NCI-H1436 (cell line): ENCODE measurements at places on chromosomes 4 and X.

DNA sequence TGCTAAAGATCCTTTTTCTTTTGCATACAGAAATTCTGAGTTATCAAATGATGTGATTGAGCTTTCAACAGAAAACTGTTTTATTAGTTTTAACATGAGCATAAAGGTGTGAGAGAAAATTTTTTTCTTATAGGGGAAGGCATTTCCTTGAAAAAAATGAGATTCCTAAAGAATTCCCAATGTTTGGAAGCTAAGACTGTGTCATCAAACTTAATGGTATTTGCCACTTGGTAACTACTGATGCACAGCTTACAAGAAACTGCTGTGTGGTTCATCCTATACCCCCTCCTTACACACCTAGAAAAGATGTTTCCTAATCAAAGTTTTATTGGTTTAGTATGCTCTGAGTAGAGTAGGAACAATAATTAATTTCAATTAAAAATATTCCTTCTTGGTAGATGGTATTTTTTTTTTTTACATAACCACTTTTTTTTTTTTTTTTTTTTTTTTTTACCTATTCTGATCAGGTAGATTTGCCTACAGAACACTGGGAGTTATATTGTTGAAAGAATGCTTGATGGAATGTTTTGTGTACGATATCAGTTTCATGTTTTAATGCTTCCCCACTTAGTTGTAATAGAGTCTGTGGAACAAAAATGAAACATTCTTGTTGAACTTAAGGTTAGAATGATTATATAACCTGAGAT is 6.0 kb downstream of the PTPN13 start:
- DNase-seq = no peak

DNA sequence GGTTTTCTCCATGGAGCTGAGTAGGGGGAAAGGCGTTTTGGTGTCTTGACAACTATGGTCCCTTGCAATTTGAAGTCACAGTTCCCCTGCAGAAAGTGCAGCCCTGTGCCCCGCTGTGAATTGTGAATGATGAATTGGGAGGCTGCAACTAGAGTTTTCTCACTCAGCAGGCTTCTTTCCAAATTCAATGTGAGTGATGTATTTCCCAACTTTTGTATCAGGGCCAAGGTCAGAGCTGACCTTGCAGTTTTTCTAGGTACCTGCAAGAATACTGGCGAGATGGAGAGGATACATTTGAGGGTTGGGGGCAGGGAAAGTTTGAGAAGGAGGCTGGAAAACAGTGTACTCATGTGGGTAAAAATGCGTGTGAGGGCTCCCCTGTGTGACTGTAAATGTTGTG is 11.7 kb downstream of the PHEX start:
- DNase-seq = no peak

DNA sequence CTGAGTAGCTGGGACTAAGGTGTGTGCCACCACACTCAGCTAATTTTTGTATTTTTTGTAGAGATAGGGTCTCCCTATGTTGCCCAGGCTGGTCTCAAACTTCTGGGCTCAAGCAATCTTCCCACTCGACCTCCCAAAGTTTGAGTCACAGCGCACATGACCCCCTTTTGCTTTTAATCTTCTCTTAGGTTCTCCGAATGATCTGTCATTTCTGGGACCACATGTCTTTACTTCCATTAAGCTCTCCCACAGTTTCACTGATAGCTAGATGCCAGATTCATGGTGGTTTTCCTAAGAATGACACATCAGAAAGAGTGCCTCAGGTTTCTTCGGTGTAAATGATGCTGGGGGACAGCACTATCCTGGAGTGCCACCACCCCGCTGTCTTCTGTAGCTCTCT is 17.9 kb downstream of the PRKX start:
- DNase-seq = no peak

- DNase-seq = no peak
These were observed 133.8 kb downstream of the CPZ start for GRCh38 chr4:8726344-8726851.

GRCh38 chrX:116239944-116240840 is 69.6 kb downstream of the AGTR2 start:
- DNase-seq = peak; percentile 39

GRCh38 chrX:110665223-110666002 is 130.2 kb downstream of the CHRDL1 start:
- peak; percentile 40 for DNase-seq

- DNase-seq = no peak
These were observed 128.7 kb downstream of the WDFY3 start for GRCh38 chr4:84837751-84838150.

- no peak for DNase-seq
These were observed 827.7 kb downstream of the FSTL5 start for GRCh38 chr4:161336016-161336530.

- DNase-seq = no peak
These were observed 19.4 kb upstream of the ATP8A1 start for GRCh38 chr4:42676066-42676951.

GRCh38 chr4:138087066-138087719 is 155.0 kb downstream of the SLC7A11 start:
- DNase-seq = no peak

DNA sequence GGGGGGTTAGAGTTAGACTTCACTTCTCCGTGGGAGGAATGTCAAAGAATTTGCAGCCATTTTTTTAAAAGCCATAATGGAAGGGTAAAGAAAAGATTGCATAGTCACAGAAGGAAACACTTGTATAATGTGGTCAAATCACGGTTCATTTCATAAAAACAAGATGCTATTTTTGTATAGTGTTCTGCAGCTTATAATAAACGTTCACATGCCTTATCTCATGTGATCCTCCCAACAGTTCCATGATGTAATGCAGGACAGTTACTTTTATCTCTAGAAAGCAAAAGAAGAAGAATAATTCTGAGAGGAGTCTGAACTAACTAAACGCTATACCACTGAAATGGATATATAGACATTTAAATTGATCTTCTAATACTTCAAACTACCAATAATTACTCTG is 71.3 kb upstream of the CAMK2D start:
- no peak for DNase-seq

- no peak for DNase-seq
These were observed 29.8 kb downstream of the YY2 start for GRCh38 chrX:21885568-21885967.

GRCh38 chrX:49230500-49231232 is 2.5 kb downstream of the CACNA1F start:
- peak; percentile 43 for DNase-seq

- no peak for DNase-seq
These were observed 207.2 kb downstream of the ARAP2 start for GRCh38 chr4:36037127-36037526.

- peak; percentile 3 for DNase-seq
These were observed 28.7 kb downstream of the PAPSS1 start for GRCh38 chr4:107691378-107691777.

GRCh38 chr4:19806865-19807264 is 444.8 kb upstream of the SLIT2 start:
- DNase-seq = no peak

GRCh38 chrX:39650768-39651347 is 446.9 kb downstream of the BCOR start:
- no peak for DNase-seq

DNA sequence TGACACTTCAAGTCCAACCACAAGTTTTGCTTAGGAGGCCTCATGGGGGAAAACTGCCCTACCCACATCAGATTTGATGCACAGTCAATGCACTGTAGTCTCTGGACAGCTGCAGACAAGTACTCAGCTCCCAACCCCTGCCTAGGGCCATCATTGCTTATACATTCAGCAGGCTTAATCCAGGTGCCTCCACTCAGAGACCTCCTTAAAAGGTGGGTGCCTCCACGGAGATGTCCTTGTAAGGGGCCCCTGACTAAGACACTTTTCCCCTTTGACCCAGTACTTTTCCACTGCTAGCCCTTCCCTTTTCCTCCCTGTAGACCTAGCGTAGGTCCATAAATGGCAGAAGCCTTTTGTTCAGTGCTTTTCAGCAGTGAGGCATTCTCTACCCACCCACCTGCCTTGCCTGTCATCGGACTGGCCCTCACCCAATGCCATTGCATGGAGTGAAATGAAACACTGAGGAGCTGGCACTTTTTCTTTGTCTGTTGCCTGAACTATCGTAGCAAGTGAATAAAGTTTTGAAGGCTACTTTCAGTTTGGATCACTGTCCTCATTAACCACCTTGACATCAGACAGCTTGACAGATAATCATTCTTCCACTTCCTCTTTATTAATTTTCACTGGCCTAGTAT is 23.8 kb upstream of the PLK4 start:
- no peak for DNase-seq

- DNase-seq = no peak
These were observed 18.3 kb upstream of the PITX2 start for GRCh38 chr4:110641218-110641617.

GRCh38 chr4:12120968-12121367 is 692.3 kb upstream of the HS3ST1 start:
- no peak for DNase-seq

DNA sequence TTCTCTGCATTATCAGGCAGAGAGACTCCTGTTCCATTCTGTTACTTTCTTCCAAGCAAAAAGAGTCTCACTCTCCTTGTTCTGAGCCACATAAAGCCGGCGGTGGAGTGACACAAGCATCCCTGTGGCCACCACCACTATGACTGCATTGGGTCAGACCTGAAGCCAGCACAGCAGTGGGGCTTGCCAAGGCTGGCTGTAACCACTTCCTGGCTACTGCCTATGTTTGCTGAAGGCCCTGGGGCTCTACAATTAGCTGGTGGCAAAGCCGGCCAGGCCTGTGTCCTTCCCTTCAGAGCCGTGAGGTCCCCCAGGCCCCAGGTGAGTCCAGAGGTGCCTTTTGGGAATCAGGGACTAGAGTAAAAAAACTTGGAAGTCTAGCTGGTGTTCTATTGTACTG is 31.8 kb downstream of the PLAC8 start:
- DNase-seq = no peak

DNA sequence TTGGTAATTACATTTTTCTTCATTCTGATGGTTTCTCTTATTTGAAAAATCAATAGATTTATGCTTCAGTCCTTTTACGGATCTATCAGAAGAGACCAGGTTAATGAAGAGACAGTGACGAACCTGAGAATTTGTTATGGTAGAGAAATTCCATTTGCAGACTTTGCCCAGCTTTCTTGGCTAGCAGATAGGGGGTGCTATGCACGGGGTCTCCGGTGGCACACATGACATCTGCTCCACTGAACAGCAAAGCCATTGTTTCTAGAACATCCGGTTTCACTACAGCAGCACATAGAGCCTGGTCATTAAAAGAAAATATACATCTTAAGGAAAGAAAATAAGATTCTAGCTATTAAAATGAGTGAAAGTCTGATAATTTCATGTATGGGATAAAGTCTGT is 85.1 kb downstream of the ARAP2 start:
- no peak for DNase-seq

DNA sequence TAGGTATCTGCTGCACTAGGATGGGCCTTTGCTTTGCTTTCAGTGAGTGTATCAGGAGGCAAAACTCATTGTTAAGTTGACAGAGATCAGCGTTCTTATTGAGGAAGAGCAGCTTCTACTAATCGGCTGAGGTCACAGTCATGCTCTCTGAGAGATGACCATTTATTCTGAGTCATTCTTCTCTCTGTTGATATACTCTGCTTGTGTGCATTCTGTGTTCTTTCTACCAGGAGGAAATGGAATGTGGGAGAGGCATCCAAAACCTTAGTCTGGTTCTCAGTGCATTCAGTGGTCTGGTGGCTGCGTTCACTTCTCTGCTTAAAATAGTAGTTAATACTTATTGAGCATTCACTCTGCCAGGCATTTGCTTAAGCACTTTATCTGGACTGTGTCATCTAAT is 66.2 kb downstream of the RRAGB start:
- DNase-seq = no peak

DNA sequence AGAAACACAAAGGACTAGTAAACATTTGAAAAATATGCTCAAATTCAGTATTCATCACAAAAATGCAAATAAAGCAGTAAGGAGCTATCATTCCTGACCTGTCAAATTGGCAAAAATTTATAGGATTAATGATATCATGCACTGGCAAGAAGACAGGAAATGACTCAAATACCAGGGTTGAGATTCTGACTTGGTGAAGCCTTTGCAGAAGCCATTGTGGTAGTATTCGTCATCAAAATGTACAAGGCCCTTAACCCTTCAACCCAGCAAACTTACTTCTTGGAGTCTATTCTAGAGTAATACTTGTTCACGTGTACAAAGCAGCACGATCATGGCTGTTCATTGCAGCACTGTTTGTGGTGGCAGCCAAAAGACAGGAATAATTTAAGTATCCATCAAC is 132.4 kb downstream of the ENOX2 start:
- DNase-seq = no peak

GRCh38 chr4:165384186-165384585 is 5.4 kb downstream of the CPE start:
- no peak for DNase-seq

DNA sequence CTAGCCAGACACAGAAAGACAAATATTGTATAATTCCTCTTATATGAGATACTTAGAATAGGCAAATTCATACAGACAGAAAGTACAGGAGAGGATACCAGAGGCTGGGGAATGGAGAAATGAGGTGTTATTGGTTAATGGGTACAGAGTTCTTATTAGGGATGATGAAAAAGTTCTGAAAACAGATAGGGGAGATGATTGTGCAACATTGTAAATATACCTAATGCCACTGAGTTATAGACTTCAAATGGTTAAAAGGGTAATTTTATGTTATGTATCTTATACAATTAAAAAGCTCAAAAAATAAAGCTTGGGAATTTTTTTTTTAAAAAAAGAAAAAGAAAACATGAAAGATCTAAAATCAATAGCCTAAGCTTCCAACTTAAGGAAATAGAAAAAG is 98.8 kb upstream of the TECRL start:
- DNase-seq = no peak

GRCh38 chrX:23980011-23980441 is 47.0 kb downstream of the KLHL15 start:
- no peak for DNase-seq

DNA sequence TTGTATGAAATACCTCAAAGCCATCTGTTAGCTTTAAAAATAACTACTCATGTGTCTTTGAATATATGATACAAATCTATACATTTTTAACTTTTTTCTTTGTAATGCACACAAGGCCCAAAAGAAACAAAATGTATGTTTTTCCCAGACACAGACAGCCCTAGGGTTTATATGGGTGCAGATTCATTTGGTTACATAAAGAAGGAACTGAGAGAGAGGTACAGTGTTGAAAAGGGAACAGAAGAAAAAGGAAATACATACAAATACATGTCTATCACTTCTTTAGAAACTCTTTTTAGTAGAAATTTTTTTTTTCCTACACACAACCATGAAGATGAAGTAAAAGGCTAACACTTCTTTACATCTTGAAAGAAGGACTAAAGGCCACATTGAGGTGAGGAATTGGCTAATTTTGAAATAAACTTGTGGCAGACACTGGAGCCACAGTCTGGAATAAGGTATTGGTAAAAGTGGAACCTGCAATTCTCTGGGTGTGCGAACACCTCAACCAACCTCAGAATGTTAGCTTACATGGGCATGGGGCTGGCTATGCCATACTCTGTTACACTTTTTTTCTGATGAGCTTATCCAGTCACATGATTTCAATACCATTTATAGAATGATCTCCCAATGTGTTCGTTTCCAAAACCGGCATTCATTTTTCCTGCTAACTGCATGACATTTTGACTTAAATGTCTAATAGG is 67.9 kb downstream of the FAM47C start:
- no peak for DNase-seq
